ENCODE measurements at places on chromosomes 16 and 17.

- DNase-seq = peak; percentile 56
Measured at GRCh38 chr17:65359016-65359415, 202.4 kb downstream of the AXIN2 start.

- no peak for DNase-seq
Measured at GRCh38 chr17:10087355-10087754, 111.1 kb downstream of the GAS7 start.

DNA sequence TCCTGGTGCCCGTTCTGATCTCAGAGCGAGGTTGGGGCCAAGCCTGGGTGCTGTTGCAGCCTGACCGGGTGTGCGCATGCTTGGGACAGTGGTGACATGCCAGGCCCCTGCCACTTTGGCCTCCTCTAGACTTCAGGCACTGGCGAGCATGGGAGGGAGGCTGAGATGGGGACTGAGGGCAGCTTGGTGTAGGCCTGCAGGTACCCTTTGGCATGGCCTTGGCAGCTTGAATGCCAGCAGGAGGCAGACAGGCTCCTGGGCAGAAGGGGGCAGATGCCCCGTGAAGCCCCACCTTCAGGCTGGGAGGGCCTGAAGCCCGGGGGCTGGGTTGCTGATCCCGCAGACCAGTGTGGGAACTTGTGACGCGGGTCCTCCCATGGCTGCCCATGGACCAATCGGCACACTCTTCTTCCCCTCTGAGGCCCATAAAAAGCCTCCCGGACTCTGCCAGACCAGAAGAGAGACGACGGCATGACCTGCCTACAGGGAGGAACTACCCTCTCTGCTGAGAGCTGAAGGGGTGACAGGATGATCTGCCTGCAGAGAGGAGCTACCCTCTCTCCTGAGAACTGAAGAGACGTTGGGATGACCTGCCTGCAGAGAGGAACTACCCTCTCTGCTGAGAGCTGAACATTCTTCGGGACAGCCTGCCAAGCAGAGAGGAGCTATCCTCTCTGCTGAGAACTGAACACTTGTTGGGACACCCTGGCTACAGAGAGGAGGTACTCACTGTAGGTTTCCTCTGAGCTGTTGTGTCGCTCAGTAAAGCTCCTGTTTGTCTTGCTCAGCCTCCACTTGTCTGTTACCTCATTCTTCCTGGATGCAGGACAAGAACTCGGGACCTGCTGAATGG lies 17.5 kb downstream of the RHOT1 start:
- DNase-seq = no peak

GRCh38 chr17:50559674-50560184 lies 786 bp upstream of the CACNA1G start:
- peak; percentile 53 for DNase-seq

DNA sequence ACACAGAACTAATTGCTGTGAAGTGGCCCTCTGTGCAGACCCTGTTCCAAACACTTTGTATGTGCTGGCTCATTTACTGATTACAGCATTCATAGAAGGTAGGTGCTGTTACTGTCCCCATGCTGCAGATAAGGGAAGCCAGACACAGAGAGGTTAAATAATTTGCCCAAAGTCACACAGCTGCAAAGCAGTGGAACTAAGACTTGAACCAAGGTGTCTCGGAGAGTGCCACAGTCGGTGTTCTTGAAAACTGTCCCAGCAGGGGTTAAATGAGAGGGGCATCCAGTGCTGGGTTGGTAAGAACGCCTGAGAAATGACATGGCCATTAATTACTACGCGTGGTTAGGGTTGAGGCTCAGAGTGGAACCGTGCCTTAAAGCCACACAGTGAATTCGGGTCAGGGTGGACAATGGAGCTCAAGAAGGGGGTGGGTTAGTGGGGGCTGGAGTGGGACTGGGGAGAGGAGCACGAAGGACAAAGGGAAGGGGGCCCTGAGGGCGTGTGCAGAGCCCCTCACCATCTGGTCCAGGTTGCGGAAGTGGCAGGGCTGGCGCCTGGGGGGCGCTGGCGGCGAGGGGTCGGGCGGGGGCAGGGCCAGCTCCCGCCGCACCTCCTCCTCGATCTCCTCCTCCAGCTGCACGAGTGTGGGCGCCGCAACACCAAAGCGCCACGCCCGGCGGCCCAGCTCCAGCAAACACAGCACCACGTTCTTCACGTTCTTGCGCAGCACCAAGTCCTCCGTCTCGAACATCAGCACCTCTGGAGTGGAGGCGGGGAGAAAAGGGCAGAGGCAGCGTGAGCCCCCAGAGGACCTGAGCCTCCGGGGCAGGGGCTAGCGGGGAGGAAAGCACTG lies 3.3 kb downstream of the GAS2L2 start:
- DNase-seq = no peak

- DNase-seq = no peak
Measured at GRCh38 chr16:8278031-8278580, 312.2 kb downstream of the TMEM114 start.
